SW480 (cell line): ENCODE measurements at places on chromosomes 11 and 22.

GRCh38 chr11:33227578-33228261 lies 29.5 kb upstream of the HIPK3 start:
- no peak for DNase-seq

DNA sequence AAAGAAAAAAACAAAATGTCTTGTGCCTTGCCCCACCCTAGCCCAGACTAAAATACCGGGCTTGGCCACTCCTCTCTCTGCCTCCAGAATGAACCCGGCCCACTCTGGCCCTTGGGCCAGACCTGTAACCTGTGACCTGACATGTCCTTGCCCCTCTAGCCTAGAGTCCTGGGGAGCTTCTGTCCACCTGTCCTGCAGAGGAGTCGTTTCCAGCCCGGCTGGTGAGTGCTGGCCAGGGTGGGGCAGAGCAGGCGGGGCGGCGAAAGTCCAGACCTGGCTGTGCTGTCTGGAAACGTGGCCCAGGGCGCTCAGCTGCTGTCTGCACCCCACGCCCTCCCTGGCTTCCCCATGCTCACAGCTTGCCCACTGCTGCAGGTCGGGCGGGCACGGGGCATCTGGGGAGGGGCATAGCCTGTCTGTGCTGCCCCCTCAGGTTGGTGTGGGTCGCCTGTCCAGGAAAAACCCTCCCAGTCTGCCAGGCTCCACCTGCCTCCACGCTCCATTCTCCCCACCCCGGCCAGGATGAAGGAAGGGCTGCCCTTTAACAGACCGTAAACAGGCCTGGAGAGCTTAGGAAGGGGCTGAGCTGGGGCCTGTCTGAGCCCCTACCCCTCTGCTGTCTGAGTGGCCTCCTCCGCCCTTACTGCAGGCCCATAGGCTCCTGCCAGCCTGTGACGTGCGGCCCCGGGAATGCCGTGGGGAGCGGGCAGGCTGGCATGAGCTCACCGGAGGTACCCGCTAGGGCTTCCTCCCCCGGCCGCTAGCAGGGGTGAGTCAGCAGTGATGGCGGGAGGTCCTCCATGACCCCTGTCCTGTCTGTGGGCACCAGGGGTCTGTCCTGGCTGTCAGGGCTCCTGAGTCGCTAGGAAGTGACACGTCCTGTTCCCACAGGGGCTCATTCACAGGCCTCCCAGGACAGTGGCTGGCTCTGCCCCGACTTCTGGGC lies 1.9 kb downstream of the CD151 start:
- DNase-seq, result peak; percentile 90

DNA sequence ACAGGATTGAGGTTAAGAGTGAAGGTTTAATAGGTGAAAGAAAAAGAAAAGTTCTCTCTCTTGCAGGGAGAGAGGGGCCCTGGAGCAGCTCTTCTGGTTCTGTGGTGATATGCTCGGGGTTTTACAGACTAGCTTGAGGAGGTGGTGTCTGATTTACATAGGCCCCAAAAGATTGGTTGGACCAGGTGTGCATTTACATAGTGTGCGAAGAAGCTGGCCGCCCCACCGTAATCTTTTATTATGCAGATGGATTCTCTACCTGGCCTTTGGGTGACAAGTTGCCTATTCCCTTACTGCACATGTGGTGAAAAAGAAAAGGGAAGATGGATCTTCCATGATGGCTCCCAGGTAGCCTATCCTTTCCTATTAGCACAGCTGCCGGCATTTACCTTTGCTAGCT lies 219.9 kb upstream of the GRIA4 start:
- DNase-seq, result no peak

DNA sequence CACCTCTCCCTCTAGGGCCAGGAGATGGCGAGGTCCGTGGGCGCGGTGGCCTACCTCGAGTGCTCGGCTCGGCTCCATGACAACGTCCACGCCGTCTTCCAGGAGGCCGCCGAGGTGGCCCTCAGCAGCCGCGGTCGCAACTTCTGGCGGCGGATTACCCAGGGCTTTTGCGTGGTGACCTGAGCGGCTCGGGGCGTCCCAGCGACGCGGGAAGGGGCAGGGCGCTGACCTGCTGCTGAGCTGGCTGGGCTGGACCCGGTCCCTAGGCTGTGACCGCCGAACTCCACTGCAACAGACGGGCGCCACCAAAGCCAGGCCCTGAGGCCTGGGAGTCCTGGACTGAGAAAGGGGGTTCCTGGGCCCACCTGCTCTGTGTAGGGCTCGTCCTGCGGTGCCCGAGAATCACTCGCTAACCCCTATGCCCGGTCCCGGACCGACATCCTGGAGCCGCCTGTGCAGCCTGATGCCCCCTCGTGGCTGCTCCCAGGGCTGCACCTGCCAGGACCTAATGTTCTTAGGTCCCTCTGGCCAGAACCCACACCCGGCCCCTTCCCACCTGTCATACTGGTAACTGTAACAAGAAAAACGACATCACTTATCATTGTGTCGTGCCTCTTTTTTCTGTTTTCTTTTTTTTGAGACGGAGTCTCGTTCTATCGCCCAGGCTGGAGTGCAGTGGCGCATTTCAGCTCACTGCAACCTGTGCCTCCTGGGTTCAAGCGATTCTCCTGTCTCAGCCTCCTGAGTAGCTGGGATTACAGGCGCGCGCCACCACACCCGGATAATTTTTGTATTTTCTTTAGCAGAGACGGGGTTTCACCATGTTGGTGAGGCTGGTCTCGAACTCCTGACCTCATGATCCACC lies 15.0 kb downstream of the RHOD start:
- DNase-seq, result no peak

DNA sequence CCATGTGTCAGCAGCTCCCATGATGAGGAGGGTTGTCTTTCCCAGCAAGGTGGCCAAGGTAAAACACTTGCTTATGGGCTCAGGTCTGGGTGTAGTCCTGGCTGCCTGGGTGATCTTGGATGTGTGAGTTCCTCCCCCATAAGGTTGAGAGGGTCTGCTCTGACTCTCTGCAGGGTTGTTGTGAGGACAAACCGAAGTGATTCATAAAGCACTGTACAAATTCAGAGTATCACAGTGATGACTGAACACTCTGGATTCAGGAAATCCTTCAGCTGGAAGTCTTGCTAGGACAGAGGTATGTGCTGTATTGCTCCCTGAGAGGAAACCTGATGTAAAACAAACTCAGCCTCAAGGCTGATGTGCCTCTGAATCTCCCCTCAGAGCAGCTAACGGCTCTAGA lies 220.9 kb upstream of the PITPNB start:
- DNase-seq, result no peak

DNA sequence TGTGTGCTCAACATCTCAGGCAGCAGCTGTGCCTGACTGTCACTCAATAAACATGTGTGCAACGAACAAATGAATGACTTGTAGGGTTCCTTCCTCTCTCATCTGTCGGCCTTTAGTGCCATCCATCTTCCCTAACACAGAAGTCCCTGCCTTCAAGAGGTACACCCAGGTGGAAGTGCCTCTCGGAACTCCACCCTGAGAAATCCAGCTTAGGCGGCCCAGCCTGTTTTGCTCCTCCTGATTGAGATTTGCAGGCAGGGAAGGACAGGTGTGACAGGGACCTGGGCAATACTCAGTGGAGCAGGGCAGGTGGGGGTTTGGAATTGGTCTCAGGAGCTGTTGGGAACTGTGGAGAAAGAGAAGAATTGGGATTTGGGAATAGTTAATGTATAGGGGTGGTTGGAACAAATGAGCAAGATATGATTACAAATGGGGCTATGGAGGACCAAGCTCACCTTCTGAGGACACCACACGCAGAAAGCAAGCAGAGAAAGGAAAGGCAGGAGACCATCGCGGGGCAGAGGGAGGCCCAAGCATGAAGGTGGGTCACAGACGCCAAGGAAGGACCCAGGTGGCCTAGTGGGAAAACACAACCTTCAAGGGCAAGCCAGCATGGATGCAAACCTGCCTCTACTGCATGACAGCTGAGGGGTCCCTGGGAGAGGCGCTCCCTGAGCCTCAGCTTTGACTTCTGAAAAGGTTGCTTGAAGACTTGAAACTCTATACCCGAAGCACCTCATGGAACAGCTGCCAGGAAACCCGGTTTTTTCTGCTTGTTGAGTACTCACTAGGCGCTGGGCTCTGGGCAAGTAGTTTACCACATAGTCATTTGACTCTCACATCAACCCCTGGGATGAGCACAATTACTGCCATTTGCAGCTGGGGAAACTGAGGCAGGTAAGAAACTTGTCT lies 40.9 kb upstream of the ANO1 start:
- DNase-seq, result no peak

GRCh38 chr11:3671334-3672254 lies at the start of gene CHRNA10:
TSS of gene CHRNA10 (minus strand) at chr11:3671384. CDS start at chr11:3671312, 72 bp downstream.
- DNase-seq, result no peak

DNA sequence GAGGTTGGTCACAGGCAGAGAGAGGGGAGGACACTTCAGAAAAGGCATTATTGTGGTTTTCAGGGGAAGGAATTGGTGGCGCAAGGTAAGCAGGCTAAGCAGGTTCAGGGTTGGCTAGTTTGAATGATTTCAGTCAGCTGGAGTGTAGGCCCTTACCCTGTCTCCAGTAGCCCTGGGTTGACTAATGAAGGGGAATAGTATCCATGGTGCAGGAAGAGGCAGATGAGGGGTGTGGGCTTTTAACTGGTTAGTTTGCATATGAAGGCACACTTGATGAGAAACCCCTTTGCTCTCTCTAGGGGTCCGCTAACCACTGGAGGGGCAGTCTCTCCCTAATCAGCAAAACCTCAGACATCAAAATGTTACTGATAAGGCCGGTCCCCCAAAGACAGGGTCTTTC lies 249.7 kb downstream of the AASDHPPT start:
- no peak for DNase-seq
